Left ventricle myocardium superior (tissue), 1 donor: ENCODE measurements at places on chromosomes 11 and 22.
A peak's percentile ranks its signal among the peaks of the same experiment; 100 is the strongest.

- DNase-seq, result no peak
Measured at GRCh38 chr11:126996036-126996804, 4.3 kb downstream of the KIRREL3 start.

- no peak for DNase-seq
Measured at GRCh38 chr11:72015511-72016061, 16.9 kb downstream of the IL18BP start.

- peak; percentile 91 for DNase-seq
Measured at GRCh38 chr11:59142530-59143507, at the start of gene FAM111A. TSS of gene FAM111A (plus strand) at chr11:59142856. CDS start at chr11:59148873, 6,017 bp downstream.

DNA sequence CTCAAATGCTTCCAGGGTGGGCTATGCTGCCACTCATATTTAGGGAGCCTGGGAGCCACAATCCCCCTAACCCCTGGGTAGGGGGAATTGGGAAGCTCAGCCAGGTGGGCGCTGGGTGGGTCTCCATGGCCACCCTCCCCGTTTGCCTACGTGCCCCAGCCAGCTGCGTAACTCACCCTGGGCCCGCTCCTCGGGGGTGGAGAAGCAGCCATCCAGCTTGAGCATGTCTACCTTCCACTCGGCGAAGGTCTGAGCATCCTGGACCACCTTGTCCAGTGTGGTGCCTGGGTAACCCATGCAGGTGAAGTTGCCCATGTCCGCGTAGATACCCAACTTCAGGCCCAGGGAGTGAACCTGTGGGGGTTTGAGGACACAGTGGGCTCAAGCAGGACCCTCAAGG is 3.7 kb downstream of the NAGA start:
- DNase-seq, result no peak

DNA sequence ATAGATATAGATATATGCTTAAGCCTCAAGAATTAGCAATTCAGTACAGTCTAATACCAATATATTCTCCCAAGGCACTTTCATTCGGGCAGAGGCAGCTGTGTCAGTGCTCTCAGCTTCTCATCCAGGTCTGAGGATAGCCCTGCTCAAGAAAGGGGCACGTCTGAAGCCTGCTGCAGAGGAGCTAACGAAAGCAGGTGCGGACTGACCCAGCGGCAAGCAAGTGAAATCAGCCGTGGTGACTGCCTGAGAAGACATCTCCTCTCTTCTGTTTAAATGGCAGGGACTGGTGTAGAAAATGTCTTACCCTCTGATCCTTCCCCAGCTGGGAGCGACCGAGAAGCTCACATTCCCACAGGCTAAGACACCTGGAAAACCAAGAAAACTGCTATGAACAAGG is 468.6 kb downstream of the BRD1 start:
- no peak for DNase-seq

DNA sequence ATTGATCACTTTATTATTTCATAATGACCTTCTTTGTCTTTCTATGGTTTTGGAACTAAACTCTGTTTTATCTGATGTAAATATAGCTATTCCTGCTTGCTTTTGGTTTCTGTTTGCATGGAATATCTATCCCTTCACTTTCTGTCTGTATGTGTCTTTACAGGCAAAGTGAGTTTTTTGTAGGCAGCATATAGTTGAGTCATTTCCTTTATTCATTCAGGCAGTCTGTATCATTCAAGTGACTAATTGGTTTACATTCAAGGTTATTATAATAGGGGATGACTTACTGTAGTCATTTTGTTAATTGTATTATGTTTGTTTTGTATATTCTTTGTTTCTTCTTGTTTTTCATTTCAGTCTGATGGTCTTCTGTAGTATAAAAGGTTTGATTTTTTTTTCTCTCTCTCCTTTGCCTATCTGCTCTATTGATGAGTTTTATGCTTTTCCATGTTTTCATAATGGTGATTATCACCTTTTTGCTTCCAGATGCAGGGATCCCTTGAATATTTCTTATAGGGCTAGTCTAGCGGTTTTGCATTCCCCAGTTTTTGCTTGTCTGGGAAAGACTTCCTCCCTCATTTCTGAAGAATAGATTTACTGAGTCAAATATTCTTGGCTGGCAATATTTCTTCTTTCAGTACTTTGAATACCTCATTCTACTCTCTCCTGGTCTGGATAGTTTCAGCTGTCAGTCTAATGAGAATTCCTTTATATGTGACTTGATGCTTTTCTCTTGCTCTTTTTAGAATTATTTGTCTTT is 50.4 kb downstream of the GDPD4 start:
- DNase-seq, result no peak
